ENCODE measurements at places on chromosomes 16 and 17.

- no peak for DNase-seq
These were observed 97.4 kb upstream of the ZFHX3 start for GRCh38 chr16:73145166-73145880.

- no peak for DNase-seq
These were observed 64.4 kb downstream of the ABCC6 start for GRCh38 chr16:16158741-16159374.

DNA sequence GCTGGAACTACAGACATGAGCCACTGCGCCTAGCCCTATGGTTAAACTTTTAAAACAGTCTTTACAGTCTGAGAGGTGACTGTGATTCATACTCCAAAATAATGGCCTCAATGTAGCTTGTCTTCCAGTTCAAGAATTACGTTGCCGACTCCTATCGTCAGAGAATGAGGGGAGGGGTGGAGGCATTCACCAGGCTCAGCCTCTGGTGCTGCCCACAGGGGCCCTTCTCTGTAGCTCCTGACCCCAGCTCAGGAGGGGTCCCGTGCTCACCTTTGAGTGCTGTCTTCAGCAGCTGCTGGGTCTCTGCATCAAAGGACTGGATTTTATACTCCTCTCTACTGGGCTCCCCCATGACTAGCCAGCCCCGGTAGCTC is 1.2 kb downstream of the MIF4GD start:
- no peak for DNase-seq

GRCh38 chr16:2715519-2715918 is 4.5 kb downstream of the PRSS27 start:
- peak; percentile 84 for DNase-seq

- no peak for DNase-seq
These were observed 9.0 kb upstream of the CDH5 start for GRCh38 chr16:66357523-66357928.

- DNase-seq, result no peak
These were observed 21.9 kb downstream of the C16orf95 start for GRCh38 chr16:87295259-87295658.

GRCh38 chr16:10169904-10170410 is 12.3 kb downstream of the GRIN2A start:
- DNase-seq, result no peak

DNA sequence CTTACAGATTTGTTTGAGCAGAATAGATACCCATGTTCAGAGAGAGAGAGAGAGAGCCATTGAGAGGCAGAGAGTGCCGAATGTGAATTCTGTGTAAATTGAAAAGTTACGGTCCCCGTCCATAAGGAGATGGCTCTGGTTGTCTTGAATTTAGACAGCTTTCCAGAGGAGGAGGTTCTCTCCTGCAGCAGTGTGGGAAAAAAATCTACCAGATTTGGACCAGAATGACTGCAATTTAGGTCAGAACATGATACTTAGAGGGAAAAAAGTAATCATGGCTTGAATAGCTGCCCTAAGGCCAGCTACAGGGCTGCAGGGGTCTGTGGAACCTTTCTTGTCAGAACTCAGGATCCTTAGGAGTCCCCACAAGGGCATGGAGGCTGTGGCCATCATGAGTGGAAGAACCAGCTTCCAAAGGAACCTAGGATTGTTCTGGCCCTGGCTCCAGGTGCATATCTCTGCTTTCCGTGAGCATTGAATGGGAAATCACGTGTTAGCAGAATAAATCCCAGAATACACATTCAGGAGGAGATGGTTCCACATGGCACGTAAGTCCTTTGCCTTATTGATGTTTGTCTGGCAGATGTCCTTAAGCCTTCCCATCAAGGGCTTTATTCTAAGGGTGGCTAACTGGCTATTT is 13.0 kb downstream of the PITPNC1 start:
- DNase-seq, result no peak

DNA sequence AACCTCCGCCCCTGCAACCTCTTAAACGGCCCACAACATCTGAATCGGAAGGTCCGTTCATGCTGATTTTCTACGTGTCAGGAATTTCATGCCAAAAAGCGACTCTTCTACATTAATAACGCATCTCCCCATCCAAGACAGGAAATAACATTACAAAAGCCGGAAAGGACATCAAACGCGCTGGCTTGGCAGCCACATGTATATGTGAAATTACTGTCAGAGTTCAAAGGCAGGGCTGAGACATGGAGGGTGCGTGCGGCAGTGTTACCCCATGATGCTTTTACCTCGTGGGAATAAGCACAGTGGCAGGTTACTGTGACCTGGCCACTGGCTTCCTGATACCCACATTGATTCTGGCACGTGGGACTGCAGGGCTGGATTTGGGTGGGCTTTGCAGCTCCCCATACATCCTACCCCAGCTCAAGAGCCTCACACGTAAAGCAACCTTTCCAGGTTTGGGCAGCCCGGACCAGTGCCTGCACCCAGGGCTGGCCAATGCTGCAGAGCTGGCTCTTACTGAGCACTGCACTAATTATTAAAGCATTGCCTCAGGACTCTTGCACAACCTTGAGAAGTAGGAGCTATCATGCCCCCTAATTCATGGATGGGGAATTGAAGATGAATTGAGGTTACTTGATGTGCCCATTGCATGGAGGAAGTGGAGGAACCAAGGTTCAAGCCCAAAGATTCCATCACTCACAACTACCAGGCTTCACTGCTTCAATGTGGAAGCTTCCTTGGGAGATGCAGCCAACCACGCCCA is 120.6 kb upstream of the FOXF1 start:
- no peak for DNase-seq

GRCh38 chr17:50944054-50944901 is 78.1 kb upstream of the TOB1 start:
- DNase-seq, result peak; percentile 61

DNA sequence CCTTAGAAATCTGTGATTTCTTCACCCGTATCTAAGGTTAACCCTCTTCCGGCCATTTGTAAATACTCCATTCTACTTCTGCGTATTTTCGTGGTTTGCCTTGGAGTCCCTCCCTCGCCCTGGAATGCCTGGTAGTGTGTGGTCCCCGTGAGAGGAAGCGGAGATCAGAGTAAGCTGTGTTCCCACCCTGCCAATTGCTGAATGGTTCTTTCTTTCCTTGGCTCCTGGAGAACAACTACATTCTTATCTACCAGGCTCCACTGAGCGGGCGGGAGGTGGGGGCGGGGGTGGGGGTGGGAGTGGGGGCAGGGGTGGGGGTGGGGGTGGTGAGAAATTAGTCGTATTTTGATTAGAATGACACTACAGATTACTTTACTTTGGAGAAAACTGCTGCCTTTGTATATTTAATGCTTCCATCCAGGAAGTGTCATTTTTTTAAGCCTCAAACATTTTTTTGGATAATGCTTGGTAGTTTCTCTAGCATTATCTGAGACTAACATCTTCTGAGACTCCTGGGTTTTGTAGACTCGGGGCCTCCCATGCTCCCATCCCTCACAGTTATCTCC is 20.9 kb upstream of the FASN start:
- no peak for DNase-seq

GRCh38 chr16:71648921-71649320 is 22.9 kb downstream of the MARVELD3 start:
- no peak for DNase-seq

- no peak for DNase-seq
These were observed 24.5 kb downstream of the WNT9B start for GRCh38 chr17:46875849-46876352.

DNA sequence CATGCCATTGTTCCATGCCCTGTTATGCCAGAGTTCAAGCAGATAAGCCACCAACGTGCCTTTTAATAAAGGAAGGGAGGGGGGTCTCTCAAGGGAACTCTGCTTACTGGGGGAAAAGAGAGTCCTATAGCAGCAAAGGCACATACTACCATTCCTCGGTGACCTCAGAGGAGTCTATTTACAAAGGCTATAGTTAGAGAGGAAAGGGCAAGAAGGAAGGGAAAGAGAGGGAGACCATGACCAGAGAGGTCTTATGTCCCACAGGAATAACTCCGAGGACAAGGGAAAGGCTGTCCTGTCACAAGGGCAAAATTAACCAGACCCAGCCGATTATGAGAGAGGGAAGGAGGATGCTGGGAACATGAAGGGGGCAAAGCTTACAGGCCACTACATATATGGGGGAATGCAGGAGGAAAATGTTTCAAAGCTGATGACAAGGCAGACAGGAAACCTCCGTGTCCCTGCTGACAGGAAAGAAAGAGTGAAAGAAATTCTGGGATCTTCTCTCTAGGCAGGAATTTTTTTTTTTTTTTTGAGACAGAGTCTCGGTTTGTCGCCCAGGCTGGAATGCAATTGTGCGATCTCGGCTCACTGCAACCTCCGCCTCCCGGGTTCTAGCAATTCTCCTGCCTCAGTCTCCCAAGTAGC is 51.5 kb downstream of the HIC1 start:
- no peak for DNase-seq

DNA sequence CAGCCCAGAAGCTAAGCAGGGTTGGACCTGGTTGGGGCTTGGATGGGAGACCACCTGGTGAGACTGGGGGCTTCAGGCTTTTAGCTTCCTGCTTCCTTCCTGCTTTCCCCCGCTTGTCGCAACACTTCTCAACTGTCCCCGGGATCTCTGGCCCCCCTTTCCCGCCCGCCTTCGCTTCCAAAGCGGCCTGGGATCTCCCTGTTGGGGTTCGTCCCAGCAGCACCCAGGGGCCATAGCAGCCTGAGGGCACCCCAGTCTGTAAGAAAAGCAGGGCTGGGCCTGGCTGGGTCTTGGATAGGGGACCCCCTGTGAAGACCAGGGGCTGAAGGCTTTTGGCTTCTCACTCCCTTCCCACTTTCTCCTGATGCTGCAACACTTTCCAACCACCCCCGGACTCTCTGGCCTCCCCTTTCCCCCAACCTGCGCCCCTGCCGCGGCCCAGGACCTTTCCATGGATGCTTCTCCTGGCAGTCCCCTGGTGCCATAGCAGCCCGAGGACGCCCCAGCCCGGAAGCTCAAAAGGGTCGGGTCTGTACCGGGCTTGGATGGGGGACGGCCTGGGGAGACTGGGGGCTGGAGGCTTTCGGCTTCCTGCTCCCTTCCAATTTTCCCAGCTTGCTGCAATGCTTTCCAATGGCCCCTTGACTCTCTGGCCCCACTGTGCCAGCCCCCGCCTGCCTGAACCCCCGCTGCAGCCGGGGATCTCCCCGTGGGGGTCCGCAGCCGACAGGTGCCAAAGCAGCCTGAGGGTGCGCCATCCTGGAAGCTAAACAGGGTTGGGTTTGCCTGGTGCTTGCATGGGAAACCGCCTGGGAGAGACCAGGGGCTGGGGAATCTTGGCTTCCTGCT is 2276.2 kb downstream of the TP53TG3F start:
- DNase-seq, result no peak

- no peak for DNase-seq
These were observed 204.3 kb downstream of the RAB11FIP4 start for GRCh38 chr17:31595666-31596381.

- no peak for DNase-seq
These were observed 11.3 kb downstream of the NUBP1 start for GRCh38 chr16:10754941-10755340.

- DNase-seq, result no peak
These were observed 75.1 kb upstream of the NSRP1 start for GRCh38 chr17:30041551-30041950.

DNA sequence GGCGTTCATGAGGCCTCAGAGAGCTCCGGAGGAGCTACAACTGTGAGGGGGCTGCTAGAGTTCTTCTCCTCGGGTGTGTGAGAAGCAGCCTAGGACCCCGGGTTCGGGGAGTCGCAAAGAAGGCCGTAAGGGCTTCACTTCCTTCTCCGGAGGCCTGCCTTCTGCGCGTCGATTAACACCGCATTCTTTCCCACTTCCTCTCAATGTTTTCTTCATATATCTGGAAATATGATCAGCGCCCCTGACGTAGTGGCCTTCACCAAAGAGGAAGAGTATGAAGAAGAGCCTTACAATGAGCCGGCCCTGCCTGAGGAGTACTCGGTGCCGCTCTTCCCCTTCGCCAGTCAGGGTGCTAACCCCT is 449 bp downstream of the SMCR8 start:
- no peak for DNase-seq

GRCh38 chr17:15180121-15180561 is 85.0 kb downstream of the PMP22 start:
- DNase-seq, result no peak

DNA sequence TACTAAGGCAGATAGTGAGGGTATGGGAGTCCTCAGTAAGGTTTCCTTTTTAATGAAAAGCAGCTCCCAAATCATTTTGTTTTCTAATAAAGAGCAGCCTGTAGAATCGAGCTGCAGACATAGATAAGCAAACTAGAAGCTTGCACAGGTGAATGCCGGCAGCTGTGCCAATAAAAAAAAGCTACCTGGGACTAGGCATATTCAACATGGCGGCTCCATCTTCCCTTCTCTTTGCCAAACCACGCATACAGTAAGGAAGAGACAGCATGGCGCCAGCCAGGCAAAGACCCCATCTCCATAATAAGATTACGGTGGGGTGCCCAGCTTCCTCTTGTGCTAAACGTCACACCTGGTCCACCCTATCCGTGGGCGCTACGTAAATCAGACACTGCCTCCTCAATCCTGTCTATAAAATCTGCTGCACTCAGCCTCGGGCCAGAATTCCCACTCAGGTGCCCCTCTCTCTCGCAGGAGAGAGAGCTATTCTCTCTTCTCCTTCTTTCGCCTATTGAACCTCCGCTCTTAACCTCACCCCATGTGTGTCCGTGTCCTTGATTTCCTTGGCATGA is 92.7 kb upstream of the FA2H start:
- no peak for DNase-seq

- DNase-seq, result no peak
These were observed 226.3 kb downstream of the MSI2 start for GRCh38 chr17:57482657-57483056.

- peak; percentile 75 for DNase-seq
These were observed at the start of gene UBTF for GRCh38 chr17:44219616-44220212. TSS of gene UBTF (minus strand) at chr17:44219675. CDS start at chr17:44218229, 1,446 bp downstream.

- no peak for DNase-seq
These were observed 19.5 kb downstream of the ANKRD40 start for GRCh38 chr17:50688245-50688644.

GRCh38 chr17:37310940-37311339 is 64.8 kb upstream of the C17orf78 start:
- DNase-seq, result no peak

DNA sequence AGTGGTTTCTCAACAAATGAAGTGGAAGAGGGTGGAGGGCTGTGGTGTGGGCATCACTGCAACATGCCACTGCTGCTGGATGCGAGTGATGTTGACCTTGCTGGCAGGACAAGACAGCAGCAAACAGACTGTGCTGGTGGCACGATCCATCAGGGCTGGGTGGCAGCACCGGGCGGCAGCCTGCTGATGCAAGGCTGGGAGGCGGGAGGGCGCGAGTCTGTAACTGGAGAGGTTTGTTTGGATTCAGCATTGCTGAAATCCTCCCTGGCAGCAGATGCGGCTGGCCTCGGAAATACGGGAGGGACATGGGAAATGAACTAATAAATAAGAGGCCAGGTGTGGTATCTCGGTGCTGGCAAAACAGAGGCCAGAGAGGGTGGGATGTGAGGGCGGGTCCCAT is 224.2 kb downstream of the ENGASE start:
- no peak for DNase-seq

GRCh38 chr17:45093444-45094110 is 32.5 kb downstream of the NMT1 start:
- DNase-seq, result no peak

Measured in activated CD4-positive, alpha-beta T cell treated with anti-CD3 and anti-CD28 coated beads for 4 hours (primary cell).